ENCODE measurements at places on chromosomes 1 and 21.

DNA sequence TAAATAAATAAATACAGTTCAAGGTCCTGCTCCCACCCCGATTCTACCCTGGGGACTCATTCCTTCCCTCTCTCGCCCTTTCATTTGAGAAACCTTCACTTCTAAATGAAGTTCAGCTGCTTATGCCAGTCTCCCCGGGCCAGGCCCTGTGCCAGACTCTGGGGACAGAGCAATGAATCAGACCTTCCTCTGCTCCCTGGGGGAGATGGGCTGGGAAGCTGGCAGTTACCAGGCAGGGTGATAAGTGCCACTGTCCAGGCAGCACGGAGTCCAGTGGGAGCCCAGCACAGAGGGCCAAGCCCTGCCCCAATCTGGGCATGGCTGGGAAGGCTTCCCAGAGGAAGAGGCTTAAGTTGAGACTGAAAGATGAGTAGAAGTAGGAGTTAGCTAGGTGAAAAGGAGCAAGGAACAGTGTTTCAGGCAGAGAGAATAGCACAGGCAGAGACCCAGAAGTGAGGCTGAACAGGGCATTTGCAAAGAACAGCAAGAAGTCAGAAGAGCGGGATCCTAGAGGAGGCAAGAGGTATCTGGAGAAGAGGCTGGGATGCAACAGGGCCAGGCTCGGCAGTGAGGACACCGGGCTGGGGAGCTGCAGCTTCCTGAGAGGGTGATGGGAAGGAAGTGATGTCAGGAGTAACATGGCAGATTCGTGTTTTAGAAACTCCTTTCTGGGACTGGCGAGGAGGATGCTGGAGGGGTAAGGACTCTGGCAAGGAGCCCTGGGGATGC lies 13.5 kb downstream of the KCNQ4 start:
- DNase-seq, result no peak

- no peak for DNase-seq
Measured at GRCh38 chr1:178649582-178650350, 75.3 kb upstream of the RALGPS2 start.

DNA sequence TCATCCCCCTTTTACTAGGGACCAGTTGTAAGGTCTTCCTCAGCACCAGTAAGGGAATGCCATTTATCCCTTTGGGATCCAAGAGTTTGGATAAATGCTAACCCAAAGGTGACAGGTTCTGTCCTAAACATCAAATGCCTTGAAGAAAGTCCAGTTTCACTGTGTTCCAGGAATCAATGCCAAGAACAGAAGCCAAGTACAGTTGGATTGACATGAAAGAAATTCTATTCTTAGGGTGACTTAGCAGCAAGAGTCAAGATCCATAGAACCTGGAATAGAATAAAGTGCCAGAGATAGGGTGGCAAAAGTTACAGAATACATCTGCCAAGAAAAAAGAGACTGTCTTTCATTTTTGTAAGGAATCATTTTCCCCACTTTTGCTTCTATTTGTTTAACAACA lies 94.9 kb upstream of the ADAMTS5 start:
- no peak for DNase-seq

GRCh38 chr1:1624443-1625403 lies 7.2 kb upstream of the MMP23B start:
- no peak for DNase-seq

DNA sequence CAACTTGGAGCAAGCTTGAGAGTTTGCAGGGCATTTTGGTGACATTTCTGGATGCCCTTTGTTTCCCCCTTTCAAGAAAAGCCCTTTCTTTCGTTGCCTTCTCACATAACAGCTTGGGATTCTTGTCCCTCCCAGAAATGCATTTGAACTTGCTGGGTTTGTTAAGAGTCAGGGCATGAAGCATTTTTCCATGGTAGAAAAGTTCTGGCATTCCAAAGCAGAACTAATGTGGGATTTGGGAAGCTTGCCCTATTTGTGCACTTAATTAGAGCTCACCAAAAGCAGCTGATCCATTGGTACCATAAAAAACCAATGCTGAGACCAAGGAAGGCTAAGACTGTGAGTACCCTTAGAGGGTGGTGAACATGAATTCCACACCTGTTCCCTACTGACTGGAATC lies 99.8 kb upstream of the HOOK1 start:
- DNase-seq, result no peak

- no peak for DNase-seq
Measured at GRCh38 chr1:154784416-154784815, 85.7 kb downstream of the KCNN3 start.

- no peak for DNase-seq
Measured at GRCh38 chr1:113963281-113963906, 15.9 kb upstream of the OLFML3 start.

GRCh38 chr1:201904579-201904978 lies 15.9 kb downstream of the SHISA4 start:
- DNase-seq, result no peak

DNA sequence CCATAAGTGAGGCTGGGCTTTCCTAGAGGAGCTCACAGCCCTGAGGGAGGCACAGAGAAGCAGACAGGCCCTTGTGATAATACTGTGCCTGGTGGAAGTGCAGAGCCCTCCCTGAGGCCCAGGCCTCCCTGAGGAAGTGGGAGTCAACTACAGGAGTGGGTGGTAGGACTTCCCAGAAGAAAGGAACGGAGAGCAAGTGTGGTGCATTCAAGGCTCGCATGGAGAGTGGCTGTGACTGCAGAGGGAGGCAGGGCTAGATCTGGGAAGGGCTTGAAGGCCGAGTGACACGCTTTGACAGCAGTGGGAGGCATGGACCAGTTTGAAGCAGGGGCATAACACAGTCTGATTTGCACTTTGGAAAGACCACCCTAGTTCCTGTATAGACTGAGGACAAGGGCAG lies 37.3 kb downstream of the AZIN2 start:
- DNase-seq, result no peak

- no peak for DNase-seq
Measured at GRCh38 chr1:7695497-7696117, 75.5 kb upstream of the VAMP3 start.

- peak; percentile 4 for DNase-seq
Measured at GRCh38 chr1:25990702-25991395, 7.0 kb downstream of the PAFAH2 start.

DNA sequence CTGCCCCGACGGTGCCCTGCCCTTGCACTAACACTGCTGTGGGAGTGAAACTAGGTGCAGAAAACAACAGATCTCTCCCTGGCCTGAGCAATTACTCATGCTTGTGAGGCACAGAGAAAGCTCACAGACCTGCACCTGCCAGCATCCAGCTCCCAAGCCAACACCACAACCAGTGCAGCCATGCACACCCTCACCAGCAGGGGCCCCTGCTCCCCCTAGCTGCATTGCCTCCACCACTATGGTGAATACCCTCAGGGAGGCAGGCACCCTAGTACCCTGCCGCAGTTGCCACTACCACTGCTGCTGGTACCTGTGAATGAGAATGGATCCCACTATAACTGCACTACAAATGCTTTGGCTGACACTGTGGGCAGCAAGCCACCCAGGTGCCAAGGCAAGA lies 7.1 kb upstream of the DIRAS3 start:
- no peak for DNase-seq

GRCh38 chr1:26418865-26419349 lies 8.3 kb downstream of the LIN28A start:
- no peak for DNase-seq

DNA sequence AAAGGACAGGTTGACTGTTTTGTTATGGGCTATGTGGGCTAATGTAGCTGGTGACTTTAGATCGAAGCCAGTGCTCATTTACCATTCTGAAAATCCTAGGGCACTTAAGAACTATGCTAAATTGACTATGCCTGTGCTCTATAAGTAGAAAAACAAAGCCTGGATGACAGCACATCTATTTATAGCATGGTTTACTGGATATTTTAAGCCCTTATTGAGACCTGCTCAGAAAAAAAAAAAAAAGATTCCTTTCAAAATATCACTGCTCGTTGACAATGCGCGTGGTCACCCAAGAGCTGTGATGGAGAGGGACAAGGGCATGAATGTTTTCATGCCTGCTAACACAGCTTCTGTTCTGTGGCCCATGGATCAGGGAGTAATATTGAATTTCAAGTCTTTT lies 48.1 kb downstream of the CAMSAP2 start:
- no peak for DNase-seq

DNA sequence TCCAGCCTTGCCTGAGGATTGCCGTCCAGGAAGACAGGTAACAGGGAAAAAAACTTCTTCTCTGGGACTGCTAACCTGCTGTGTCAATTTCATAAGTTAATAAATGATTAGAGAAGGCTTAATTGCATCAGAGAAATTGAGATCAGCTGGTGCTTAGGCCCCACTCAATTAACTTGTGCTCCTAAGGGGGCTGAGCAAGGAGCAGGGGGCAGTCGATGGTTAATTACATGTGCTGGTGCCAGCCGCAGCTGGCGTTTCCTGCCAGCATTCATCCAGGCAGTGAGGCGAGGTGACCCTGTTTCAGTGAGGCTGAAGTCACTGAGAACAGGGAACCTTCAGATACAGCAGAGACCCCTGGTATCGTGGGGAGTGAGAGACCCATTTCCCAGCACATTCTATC lies 60.0 kb downstream of the FAM163A start:
- DNase-seq, result no peak

DNA sequence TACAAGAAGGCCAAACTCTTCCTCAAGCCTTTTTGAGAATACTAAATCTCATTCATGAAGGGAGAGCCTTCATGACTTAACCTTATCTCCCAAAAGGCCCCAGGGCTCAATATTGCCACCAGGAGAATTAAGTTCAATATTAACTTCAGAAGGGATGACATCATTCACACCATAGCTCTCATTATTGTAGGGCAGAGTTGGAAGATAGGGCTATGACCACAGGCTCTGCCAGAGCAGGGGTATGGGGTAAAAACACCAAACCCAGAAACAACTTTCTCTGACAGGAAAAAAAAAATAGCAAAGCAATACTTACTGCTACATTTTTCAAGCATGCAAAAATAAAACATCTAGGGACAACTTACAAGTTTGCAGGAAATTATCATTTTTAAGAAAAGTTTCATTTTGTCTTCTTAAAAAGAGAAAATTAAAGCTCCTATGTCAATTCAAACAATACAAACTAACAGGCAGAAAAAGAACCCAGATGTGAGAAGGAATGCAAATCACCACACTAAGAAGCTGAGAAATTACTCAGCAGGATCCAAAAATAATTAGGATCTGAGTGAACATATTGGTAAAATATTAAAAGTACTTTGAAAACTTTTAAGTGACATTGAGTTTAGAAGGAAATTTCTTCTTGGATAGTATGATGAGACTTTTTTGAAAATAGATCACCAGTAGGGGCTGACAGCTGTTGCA lies 1156.5 kb downstream of the NCAM2 start:
- no peak for DNase-seq

DNA sequence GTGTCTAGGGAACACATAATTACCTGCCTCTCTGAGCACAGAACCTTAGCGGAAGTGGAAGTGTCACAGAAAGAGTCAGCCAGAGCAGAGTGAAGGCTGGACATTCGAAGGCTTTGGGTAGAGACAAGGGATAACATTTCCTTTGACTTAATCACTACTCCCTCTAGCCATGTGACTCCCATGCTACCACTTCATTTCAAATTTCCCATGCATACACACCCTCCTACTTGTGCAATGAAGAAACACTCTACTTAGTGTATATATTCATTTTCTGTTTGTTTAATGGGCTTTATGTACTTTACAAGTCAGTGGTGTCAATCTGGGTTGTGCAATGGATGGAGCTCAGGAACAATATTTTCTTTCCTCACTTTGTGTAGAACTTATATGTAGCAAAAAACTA lies 6.9 kb downstream of the ANKRD35 start:
- no peak for DNase-seq

DNA sequence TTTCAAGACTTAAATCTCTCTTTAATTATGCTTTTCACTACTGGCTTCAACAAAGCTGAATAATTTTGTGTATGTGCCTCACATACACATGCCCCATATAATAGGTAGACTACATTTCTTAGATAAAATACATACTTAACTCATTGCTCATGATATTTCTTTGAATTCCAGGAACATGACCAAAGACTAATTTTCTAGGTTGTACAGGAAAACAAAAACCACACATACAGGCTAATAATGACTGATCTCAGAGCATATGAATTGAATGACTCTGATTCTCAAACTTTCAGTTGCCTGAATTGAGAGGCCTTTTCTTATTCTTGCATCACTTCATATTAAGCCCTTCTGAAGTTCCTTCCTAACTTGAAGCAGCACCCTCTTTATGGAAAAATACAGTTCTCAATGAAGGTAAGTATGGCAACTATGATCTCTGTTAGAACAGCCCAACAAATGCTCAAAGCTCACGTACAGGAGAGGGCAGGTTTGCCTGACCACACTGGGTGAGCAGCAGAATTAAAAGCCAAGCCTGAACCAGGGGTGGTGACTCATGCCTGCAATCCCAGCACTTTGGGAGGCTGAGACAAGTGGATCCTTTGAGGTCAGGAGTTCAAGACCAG lies 22.6 kb upstream of the UAP1 start:
- DNase-seq, result no peak

- no peak for DNase-seq
Measured at GRCh38 chr1:100394285-100394684, 42.0 kb downstream of the CDC14A start.

- DNase-seq, result no peak
Measured at GRCh38 chr1:15684468-15685291, 560 bp downstream of the PLEKHM2 start.

DNA sequence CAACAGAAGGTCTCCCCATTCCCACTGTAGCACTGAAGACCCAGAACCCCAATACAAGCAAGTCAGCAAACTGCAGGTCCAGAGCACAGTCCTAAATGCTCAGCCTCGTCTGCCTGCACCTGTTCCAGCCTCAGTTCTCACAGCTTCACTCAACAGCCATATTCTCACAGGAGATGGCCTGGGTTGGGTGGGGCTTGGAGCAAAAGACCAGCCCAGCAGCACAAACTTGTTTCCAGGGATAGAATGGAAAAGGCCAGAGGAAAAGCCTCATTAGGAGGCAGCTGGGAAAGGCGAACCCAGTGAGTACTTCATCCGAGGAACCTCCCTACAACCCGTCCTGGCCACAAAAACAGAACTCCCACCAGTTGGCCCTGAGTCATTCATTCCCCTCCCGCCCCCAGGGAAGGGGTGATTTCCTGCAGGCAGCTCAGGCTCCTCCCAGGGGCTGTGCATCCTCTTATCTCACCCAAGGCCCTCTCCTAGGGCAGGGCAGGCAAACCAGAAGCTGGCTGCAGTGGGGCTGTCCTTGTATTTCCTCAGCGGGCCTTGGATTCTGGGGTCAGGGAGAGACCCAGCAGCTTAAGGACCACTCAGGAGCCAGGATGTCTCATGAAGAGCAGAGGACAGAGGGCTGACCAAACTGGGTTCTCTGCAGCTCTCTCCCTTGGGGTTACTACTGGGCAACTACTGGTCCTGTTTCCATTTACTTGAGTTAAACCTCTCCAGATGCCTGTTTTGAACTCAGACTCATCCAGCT lies 7.4 kb upstream of the MPL start:
- no peak for DNase-seq

Data from T-helper 22 cell (primary cell).